ENCODE measurements at places on chromosomes 11 and 22.

DNA sequence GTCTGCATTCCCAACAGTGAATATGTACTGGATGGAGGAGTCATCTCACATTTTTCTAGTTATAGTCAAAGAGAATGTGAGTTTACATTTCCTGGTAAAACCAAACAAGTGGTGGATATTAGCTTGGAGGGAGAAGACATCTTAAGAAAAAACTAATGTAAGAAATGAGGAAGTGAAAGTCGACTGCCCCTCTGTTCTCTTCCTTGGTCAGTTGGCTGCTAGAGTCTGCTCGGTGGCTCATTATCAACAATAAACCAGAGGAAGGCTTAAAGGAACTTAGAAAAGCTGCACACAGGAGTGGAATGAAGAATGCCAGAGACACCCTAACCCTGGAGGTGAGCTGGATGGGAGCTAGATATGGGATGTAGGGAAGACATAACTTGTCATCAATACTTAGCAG is 5.8 kb downstream of the SLC22A9 start:
- no peak for DNase-seq

- DNase-seq, result peak; percentile 78
These were observed at the start of gene PPFIBP2 for GRCh38 chr11:7513234-7514098. TSS of gene PPFIBP2 (plus strand) at chr11:7513999. CDS start at chr11:7549476, 35,477 bp downstream.

DNA sequence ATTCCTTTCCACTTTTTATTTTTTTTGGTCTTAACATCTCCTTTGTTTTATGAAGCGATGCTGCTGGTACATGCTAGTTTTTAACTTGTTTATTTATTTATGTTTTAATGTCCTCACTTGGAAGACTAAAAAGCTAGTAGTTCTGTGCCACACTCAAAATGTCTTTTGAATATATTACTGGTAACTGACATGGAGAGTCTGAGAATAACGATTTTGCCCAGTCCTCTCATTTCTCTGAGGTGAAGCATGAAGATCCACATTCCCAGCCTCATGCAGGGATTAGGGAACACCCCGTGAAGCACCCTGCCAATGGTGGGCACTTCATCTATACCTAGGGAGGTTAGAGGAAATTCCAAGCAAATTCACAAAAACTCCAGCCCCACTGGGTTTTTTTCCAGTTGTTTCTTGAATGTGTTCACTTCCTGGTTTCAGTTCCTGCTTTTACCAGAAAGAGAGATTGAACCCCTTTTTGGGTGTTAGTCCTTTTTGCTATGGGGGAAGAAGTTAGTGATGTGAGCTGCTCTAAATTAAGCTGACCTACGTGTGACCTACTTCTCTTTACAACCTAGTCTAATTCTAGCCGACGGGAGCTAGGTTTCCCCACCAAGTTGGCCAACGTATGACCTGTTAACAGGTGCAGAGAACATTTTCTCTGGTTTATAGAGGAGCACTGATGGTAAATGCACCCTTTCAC is 106.1 kb downstream of the SLC1A2 start:
- DNase-seq, result no peak

- no peak for DNase-seq
These were observed 274.7 kb downstream of the MN1 start for GRCh38 chr22:27526901-27527300.

Measured in Daoy (cell line).